GM13977 (cell line): ENCODE measurements at places on chromosomes 1 and 21.

DNA sequence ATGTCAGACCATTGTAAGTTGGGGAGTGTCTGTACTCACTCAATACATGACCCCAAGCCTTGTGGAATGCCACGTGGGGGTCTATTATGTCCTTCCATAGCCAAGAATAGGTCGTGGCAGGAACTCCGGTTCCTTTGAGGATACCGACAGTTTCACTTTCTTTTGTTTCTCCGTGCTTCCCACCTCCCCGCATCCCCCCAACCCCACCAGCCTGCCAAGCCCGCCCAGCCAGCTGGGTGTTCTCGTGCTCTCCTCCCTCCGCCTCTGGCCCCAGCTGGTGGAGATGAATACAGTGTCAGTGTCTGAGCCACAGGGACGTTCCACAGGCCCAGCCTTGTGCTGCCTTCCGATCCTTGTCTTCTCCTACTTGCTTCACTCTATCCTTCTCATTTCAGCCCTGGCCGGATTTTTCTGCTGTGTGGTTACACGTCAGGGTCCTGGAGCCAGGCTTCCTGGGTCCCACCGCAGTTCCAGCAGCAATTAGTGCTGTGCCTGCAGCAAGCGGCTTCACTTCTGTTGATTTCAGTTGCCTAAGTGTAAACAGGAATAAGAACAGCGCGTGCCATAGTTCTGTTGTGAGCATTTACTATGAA lies 4.1 kb upstream of the AGTRAP start:
- DNase-seq: no peak

- no peak for DNase-seq
These were observed 210.2 kb downstream of the GREM2 start for GRCh38 chr1:240401731-240402130.

- no peak for DNase-seq
These were observed 43.7 kb upstream of the CDC42BPA start for GRCh38 chr1:227362039-227362438.

DNA sequence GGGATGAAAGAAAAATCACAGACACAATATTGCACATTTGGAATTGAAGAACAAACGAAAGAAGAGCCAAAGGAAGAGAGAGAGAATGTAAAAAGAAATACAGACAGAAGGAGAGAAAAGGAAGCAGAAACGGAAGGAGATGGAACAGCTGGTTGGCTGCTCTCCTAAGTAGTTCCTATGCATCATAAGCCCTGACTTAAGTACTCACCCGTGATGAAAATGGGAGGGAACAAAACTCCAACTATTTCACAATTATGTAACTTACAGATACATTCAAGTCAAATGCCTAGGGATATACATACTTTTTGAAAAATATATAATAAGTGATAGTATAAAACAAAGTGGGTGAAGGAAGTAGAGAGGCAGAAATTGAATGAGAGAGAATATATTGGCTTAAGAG lies 88.5 kb downstream of the TTLL7 start:
- DNase-seq: no peak

GRCh38 chr1:25566176-25566729 lies 22.8 kb downstream of the LDLRAP1 start:
- DNase-seq: no peak

DNA sequence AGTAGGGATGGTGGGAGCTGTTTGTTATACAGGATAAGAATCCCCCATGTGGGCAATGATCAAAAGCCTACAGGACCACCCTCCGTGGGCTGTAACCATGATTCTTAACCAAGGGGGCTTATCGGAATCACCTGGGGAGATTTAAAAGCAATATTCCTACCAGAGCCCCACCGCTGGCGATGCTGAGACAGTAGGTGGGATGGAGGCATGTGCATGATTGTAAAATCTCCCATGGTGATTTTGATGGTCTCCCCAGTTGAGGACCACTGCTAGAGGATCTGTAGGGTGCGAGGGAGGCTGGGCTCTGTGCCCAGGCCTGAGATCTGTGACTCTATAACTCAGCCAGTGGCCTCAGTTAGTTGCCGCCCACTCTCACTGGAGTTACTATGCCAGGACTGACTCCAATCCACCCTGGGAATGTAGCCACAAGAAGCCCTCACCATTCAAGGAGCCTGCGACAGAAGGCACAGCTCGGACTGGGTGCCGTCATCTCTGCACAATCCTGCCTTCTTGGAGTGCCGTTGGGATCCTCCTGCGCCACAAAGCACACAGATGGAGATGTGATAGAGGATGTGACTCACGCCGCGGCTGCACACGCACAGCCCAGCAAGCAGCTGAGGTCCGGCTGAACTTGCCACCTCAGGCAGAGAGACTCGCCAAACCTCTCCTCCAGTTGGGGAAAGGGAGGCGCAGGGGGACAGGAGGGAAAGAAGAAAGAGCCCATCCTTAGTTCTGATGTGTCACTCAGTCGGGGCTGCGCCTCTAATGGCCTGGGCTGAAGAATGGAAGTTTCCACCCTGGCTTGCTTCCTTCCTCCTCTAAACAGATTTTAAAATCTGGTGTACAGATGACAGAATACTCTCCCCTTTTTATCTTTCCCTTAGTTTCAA lies 26.5 kb downstream of the AKNAD1 start:
- DNase-seq: no peak

GRCh38 chr1:154970631-154971340 lies at the start of gene SHC1:
Gene SHC1 (minus strand): TSS chr1:154970747. CDS start chr1:154970526, 221 bp downstream.
- peak; percentile 81 for DNase-seq
